ENCODE measurements at places on chromosomes 6 and 20. TPM values are rescaled to one million over a fixed set of nuclear protein-coding genes. Genes with fewer than 3 reads are reported as not detected.

The TFAP2B gene
- not detected for total RNA-seq

The OLIG3 gene
- 0.81 TPM for total RNA-seq

DNA sequence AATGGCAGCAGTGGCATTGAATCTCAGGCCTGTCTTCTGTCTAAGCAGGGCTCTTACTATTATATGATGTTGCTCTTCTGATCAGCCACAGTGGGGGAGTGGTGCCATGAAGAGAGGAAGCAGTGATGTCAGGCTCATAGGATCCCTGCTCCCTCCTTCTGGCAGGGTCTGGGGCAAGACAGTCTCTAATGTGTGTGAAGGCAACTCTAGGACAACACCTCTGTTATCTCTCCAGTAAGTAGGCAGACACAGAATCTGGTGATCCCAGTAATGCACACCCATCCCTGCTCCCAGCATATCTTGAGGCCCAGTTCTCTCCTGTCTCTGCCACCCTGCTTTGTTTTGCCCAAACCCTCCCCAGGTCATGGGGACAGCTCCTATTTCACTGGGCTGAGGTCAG is 8.8 kb downstream of the C20orf202 start:
- no peak for DNase-seq

DNA sequence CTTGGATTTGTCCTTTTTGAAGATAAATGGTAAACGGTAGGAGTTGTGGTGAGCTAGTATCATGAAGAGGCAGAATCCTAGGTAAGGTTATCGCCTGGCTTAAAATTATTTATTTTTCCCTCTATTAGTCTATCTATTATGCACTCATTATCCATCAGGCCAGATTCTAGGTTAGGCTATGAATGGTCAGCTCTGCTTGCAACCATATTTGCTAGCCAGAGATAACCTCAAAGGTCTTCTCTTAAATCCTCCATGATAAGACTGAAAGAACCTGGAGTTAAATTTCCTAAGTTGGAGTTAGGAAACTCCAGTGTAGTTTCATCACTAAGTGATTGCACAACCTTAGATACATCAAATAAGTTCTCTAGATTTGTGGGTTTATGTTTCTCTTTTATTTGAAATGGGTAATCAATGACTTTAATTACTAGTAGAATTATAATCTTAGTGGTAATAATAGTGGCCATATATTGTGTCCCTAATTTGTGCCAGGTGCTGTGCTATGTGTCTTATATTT is 302.1 kb upstream of the RUNX2 start:
- no peak for DNase-seq

DNA sequence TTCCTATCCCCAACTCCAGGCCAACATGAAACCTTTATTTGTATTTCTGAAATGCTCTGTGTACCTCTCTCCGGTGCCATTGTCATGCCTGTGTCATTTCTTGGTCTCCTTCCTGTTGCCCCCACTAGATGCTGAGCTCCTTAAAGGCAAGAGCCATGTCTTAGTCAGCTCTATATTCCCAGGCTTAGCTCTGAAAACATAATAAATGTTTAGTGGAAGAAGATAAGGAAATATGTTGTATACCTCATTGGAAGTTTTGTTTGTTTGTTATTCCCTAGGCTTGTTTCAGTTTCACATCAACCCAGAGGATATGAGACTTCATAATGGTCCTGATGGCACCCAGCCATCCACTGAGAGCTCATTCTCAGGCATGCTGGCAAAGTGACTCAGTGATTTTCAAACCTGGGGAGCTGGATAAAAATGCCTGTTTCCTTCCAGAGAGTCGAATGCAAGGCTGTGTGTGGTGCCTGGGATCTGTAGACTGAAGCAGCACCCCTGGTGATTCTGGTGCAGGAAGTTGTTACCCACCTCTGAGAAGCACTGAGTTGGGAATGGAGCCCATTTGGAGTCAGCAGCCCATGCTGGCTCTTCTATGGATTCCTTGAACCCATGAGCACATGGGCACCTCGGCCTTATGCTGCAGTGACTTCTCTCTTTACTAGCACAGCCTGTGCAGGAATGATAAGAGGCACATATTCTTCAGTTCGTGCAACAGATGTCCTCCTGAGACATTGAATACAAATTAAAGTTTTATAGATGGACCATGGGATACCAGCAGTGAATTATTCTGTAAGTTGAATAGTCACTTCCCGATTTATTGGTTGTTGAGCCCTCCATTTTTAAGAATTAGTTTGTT is 205.2 kb downstream of the FARS2 start:
- no peak for DNase-seq

DNA sequence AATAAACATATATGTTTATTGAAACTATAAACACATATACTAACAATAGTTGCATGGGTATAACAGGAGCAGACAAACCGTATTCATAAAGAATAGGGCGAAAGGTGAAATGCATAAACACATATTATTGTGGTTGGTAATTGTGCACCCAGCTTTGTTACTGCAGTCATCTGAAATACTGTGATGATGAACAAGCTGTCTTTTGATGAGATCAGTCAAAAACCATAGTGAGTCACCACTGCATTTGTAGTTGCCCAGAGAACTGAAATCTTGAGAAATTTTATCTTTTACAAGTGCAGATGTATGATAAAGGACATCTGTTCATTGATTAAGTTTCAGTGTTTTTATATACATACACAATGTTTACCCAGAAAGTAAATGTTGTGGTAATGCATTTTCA is 133.7 kb downstream of the MYO6 start:
- no peak for DNase-seq

The FAM209B gene
- 1.5 TPM for total RNA-seq

DNA sequence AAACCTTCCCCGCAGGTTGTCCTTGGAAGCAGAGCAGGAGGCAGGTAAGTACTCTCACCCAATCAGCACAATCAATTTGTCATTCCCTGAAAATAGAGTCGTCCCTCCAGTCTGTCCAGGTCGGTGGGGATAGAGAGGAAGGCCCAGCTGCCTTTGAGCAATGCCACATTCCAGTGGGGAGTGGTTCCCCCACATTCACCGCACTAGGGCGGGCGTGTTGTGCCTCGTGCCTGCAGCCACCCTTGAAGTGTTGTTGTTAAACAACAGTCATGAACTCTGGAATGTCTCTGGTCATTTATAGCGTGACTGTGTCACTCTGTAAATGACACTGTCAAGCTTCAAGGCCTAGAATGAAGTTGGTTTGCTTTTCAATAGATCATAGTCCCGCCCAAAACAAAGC is 33.4 kb downstream of the PRDM1 start:
- no peak for DNase-seq

DNA sequence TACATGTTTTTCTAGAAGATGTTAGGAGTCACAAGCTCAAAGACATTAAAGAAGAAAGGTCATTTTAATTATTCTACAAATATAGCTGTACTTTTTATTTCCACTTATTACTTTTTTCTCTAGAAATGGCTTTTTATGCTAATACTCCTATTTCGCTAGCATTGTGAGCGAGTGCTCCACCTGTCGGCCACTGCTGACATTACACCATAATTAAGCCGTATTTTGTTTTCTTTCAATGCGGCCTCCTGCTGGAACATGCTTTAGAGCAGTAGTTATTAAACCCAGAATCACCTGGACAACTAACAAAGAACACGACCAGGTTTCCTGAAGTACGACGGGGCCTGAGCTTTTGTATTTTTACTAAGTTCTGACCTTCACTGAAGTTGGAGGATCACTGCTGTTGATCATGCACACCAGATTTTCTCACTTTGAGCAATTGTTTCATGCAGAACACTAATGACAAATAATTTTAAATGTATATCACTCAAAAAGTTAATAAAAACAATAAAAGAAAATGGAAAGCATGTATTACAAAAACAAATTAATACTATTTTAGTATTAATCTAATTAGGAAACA is 74.1 kb upstream of the PAK5 start:
- DNase-seq = no peak

DNA sequence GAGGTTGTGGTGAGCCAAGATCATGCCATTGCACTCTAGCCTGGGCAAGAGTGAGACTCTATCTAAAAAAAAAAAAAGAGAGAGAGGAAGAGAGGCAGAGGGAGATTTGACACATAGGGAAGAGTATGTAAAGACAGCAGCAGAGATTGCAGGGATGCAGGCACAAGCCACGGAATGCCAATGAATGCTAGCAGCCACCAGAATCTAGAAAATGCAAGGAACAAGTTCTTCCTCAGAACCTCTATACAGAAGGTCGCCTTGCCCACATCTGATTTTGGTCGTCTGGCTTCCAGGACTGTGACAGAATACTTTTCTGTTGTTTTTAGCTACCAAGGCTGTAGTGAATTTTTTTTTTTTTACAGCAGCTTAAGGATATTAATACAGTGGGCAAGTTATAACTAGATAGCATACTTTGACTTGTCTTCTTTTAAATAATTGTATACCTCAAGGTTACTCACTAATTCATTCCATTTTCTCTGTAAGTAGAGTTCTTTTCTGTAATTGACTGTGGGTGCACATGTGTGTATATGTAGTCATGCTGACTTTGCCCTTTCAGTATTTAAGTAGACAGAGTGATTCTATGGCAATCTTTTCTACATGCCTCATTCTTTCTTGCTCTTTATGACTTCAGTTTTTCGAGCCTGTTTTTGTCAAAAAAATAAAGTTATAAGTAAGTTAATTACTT is 402.2 kb downstream of the GJA1 start:
- no peak for DNase-seq

The BLTP3A gene
- total RNA-seq = 17.1 TPM

DNA sequence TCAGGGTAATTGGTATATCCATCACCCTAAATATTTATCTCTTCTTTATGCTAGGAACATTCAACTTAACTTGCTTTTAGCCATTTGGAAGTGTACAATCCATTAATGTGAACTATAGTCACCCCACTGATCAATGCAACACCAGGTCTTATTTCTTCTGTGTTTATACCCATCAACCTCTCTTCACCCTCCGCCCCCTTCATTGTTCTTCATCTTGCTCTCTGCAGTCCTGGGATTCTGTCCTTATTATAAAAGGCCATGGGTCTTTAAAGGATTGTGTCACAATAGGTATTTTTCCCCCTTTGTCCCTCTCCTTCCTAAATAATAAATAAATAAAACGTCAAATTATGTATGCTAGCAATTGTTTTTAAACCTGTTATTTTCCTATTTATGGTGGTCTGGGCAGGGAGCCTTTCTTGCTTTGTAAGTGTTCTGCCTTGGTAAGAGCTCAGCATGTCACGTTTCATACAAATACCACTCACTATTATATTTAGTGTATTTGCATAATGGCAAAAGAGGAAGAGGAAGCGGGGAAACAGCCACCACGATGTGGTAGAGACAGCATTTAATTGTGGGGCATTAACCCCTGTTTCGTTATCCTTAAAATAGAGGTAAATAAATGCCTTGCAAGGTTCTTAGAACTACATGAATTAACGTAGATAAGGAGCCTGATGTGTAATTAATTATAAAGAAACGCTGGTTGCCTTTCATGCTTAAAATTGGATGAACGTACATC is 1.9 kb downstream of the ABRACL start:
- DNase-seq = no peak

The TTK gene
- 16.4 TPM for total RNA-seq

DNA sequence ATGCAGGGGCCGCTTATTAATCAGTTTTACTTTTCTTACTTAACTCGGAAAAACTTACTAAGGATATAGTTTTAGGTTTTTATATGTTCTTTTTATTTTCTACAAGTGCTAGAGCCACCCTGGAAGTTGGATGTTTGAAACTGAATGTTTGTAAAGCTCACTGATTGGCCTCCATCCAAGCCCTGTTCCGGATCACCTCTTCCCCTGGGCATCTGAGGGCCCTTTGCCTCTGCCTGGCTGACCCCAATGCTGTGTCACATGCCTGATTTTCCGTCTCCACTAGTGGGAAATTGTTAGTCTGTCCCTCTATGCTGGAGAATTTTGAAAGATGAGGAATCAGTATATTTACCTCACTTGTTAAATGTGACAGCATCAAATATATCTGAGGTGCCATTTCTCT is 79.3 kb downstream of the SLC35F1 start:
- DNase-seq = no peak

The METTL24 gene
- not detected for total RNA-seq

DNA sequence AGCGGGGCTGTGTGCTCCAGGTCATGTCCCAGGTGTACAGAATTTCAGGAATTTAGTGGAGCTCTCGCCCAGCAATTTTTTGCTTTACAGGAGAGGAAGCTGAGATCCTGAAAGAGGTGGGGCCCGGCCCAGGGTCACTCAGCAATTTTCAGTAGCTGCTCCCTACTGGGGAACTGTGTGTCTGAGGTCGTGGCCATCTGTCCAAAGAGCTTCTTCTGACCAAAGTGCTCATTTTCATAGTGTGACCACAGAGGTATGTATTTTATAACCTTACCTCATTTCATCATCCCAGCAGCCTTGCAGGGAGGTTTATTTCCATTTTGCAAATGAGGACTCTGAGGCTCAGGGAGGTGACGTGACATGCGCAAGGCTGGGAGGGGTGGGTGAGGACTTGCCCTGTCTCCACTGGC is 46.3 kb downstream of the FAM209B start:
- no peak for DNase-seq

The CCDC170 gene
- total RNA-seq = not detected

The SIRPD gene
- not detected for total RNA-seq

The PSORS1C1 gene
- not detected for total RNA-seq

DNA sequence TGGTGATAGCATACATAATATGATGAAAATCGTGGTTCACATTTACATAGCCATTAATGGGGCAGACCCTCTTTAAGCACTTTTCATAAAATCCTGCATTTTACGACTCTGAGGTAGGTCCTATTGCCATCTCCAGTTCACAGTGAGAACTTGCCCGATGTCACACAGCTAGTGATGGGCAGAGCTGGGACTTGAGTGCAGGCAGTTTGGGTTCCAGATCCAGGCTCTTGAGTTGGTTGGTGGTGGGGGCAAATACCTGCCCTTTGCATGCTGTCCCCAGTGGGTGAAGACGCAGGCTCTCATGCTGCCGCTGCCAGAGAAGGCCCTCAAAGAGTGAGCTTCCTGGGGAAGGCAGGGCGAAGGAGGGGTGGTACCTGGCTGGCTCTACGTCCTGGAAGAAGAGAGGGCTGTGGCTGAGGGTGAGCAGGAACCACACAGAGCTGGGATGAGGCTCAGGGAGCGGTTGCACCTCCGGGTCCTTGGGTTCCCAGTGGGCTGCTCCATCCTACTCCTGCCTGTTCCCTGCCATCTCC is 6.1 kb upstream of the BAK1 start:
- DNase-seq = no peak

DNA sequence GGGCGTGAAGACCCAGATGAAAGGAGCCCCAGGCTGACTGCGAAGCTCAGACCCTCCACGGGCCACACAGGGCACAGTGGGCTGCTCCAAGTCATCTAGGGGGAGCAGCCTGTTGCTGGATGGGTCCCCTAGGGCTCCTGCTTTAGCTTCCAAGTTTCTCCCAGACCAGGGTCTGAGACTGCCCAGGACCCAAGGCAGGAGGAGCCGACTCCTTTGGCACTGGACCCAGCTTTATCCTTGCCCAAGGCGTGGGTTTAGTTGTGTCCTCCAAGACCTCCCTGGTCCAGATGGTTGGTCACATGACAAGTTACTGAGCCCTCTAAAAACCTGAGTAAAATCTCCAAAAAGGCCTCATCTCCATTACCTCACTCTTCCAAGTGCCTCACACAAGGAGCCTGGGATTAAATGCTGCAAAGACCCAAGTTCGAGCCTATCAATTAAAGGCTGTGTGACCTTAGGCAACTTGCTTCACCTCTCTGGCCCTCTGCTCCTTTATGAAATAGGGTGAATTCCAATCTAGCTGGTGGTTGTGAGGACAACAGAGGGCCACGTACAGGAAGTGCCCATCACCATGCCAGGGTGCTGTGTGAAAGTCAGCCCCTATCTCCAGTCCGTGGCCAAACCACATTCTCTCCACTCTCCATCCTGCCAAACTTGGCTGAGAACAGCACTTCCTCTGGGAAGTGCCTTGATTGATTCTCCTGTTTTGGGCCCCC is 2.5 kb downstream of the NECAB3 start:
- no peak for DNase-seq

All from natural killer cell treated with Interleukin-12 subunit alpha and Interleukin-12 subunit beta and Interleukin-15 and Interleukin-18, amount 100 ng/mL, for 72 hours (primary cell).